Vein endothelial cell (primary cell): ENCODE measurements at places on chromosomes 7 and 10. TPM values are rescaled to one million over a fixed set of nuclear protein-coding genes. Genes with fewer than 3 reads are reported as not detected.

WEE2 gene
- not detected in 2 replicates for total RNA-seq

MKI67 gene
- 17.6 and 37.2 TPM in 2 replicates for total RNA-seq

STK32C gene
- 6.5 and 6.9 TPM in 2 replicates for total RNA-seq

KDM7A gene
- 8.1 and 11.4 TPM in 2 replicates for total RNA-seq

FAM237B gene
- total RNA-seq = not detected in 2 replicates
